Activated CD4-positive, alpha-beta T cell treated with anti-CD3 and anti-CD28 coated beads, Interleukin-2, amount 50 U/mL, for 16 hours (primary cell): ENCODE measurements at places on chromosomes 5 and 9.
A peak's percentile ranks its signal among the peaks of the same experiment; 100 is the strongest.

- DNase-seq = no peak
Measured at GRCh38 chr5:95626701-95627100, 6.8 kb downstream of the GPR150 start.

GRCh38 chr5:124604419-124604818, 142.0 kb downstream of the ZNF608 start:
- no peak for DNase-seq

- peak; percentile 92 for DNase-seq
Measured at GRCh38 chr9:36151316-36152210, 15.0 kb downstream of the GLIPR2 start.

DNA sequence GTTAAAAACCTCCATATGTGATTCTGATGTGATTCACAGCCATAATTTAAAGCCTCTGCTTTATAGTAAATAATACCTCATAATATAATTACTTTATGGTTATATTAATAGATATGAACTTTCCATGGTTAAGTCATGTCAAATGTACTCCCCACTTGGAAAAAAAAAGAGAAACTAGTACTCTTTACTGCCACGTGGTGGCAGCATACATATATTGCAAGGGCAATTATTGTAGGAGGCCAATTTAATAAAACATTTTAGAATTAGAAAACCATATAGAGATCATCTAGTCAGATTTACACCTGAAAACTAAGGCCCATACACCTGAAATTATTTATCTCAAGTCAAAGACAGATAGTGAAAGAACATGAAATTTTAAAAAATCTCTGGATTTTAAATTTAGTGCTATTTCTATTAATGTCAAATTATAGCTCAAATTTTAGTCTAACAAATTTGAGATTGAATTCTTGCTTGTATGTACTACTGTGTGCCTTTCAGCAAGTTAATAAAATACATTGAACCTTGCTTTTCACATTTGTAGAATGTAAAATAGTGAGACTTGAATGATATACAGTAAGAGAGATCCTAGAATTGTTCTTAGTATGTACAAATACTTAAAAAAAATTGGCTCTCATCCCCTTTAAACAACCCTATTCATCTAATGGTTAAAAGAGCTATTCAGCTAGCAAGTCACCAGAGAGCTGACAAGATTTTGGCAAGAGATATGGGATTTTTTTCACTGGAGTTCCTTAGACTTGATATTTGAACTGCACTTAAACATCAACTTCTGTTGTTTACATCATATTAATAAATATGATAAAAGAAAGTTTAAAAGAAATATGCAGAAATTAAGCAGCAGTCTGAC, 603.8 kb downstream of the TLE4 start:
- DNase-seq = peak; percentile 25

GRCh38 chr5:74665273-74665672, 19.8 kb upstream of the HEXB start:
- DNase-seq = no peak

DNA sequence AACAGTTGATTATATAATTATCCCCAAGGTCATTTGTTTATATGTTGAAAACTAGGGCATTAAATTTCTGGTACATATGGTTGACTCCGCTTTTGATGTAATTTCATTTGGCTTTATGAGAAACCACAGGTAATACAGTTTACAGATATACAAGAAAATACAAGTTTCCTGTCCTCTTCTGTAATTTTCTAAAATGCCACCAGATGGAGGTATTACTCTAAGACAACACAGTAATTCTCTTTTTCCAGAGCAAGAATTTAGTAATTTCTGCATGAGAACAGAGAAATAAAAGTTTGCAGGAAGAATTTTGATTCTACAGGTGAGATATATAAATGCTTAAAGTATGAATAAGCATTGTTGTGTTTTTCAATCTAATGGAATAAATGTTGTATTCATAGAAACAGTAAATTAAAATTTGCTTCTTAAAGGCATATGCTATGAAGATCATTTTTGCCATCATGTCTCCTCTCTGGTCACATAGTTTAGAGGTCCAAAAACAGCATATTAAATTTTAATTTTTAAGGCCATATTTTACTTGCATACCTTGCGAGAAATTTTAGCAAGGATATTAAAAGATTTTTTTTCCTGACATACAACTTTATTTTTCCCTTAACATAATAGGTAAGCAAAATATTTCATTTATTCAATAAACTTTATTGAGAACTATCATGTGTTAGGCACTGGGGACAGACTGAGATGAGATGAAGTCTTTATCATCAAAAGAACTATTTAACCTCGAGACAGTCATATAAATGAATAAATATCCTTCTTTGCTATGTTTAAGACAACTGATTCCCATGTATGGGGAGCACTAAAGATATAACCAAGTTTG, 22.7 kb downstream of the CHD1 start:
- DNase-seq = peak; percentile 59

DNA sequence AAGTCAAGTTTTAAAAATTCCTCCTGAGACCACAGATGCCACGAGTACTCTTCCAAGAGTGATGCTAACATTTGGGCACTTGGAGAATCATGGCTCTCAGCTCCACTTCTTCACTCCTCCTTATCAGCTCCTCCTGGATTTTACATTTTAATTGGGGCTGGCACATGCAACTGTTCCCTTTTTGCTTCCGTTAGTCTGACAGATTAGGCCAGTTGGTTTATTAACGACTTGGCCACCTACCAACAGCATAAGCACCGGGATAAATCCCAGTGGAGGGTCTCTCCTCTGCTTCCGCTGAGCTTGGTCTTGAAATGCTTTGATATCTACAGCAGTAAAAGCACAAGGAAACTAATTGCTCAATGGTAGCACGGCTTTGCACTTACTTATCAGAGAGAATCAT, 134.6 kb upstream of the RASEF start:
- no peak for DNase-seq

DNA sequence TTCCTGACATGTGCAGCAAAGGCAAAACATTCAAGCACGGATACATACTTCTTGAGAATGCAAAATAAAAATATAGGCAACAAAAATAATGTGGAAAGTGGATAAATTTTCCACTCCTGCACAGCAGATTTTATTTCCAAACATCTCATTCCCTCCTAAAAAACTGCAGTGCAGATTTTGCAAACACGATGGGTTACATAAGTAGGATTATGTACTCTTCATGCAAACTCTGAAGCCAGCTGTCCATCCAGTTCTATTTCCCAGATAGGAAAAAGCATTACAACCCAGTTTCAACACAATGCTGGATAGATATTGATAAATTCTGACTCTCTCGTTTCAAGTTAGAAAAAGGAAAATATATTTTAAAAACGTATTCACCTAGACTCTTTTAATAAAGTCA, 52.7 kb upstream of the CCNG1 start:
- no peak for DNase-seq

GRCh38 chr5:105630803-105631202, 2039.9 kb downstream of the EFNA5 start:
- DNase-seq = no peak

- no peak for DNase-seq
Measured at GRCh38 chr9:137148661-137149060, 9.7 kb downstream of the GRIN1 start.

GRCh38 chr5:141623186-141623585, 4.4 kb upstream of the DIAPH1 start:
- no peak for DNase-seq

GRCh38 chr5:34486160-34486848, 169.8 kb upstream of the RAI14 start:
- peak; percentile 70 for DNase-seq

- no peak for DNase-seq
Measured at GRCh38 chr9:93124793-93125192, 9.3 kb downstream of the NINJ1 start.

GRCh38 chr9:34689116-34689470, 2.0 kb downstream of the CCL19 start:
- DNase-seq = no peak

- no peak for DNase-seq
Measured at GRCh38 chr5:133106761-133107572, 55.2 kb downstream of the HSPA4 start.

- DNase-seq = no peak
Measured at GRCh38 chr5:95942968-95943367, 18.7 kb downstream of the ELL2 start.

DNA sequence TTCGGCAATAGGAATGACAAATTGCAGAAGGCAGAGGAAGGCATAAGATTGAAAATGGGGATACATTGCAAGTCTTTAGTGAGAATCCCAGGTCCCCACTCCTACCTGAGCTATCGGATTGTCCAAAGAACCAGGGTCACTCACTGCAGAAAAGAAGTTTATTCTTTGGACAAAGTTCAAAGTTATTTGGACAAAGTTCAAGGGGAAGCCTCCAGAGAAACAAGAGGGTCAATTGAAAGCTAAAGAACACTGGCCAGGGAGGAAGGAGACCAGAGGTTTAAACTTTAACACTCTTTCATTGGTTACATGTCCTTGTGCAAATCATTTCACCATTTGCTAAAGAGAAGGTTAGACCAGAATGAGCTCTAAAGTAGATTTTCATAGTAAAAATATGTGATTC, 5.2 kb upstream of the UHRF2 start:
- DNase-seq = no peak

DNA sequence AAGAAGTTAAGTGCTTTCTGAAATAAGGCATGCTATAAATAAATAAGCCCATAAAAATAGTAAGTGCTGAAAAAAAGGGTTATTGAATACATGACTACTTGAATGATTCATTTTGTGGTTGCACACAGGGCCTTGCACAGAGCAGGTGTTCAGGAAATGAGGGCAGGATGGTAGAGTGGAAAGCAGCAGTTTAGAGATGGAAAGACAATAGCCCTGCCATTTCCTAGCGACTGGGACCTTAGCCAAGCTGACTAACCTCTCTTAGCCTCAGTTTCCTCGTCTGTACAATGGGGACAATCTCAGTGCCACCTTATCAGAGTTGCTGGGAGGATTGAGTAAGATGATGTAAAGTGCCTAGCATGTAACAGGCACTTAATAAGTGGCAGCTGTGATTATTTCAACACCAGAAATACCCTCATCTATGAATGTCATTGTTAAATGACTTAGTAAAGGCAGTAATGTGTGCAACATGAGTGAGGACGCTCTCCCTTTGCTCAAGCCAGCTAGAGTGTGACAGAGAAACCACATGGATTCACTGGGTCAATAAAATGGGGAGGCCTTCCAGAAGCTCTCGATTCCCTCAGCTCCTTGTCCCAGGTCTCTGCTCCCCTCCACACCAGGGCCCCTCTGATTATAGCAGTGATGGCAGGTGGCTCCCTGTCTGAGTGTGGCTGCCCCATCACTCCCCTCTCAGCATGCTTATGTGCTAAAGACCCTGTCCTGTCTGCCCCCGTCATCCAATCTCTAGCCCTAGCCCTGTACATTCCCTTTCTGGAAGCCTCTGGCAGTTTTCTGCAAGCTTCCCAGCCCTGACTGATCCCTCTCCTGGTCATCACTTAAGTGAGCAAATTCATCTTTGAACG, 16.0 kb upstream of the PHF19 start:
- DNase-seq = peak; percentile 93

DNA sequence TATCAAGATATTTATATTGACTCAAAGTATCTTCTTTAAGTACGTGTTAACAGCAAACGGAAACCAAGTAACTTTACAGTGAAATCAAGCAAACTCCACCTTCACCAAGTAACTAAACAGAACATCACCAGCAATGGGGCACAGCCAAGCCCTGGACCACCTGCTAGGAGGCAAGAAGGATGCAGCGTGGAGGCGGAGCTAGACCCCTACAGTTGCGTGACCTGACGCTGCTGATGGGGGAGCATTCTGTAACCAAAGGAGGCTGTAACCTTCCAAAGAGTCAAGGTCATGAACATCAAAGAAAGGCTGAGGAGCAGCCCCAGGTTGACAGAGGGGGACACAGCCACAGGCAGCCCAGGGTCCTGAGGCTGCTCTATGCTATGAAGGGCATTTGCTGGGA, 6.1 kb downstream of the VAV2 start:
- DNase-seq = no peak

GRCh38 chr5:167783145-167783817, 508.2 kb upstream of the WWC1 start:
- DNase-seq = no peak

DNA sequence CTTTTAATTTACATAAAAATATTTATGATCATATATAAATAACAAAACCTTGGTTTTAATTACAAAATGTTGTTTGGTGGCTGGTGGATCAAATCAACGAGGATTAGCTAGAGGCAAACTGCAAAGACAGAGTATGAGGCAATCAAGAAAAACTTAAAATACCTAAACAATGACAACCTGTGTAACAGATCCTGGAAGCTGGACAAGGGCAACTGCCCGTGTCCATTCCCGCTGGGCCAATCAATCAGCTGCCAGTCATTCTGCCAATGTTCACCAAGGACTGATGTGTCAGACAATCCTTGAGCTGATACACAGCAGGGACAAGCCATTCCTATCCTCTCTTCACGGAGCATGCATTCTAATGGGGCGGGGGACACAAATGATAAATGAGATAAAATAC, 3.2 kb upstream of the TENT4A start:
- DNase-seq = no peak

GRCh38 chr5:65327582-65327981, 154.1 kb downstream of the ADAMTS6 start:
- DNase-seq = no peak
